Psoas muscle (tissue), 8 donors: ENCODE measurements at places on chromosomes 2 and 18. TPM values are rescaled to one million over a fixed set of nuclear protein-coding genes. Genes with fewer than 3 reads are reported as not detected.

DNA sequence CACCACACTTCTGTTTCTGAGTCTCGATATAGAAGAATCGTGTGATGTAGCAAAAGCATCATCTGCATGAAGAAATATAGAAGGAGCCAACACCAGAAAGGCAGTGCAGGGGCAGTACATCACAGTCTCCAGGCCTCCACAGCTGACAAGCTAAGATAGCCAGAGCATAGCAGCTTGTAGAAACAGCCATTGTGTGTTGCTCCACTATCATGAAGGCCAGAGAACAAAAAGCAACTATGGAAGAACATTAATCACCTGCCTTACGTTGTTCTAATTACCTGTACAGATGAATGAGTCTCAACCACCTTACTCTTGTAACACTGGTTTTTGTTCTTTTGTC, 129.0 kb downstream of the RND3 start:
- DNase-seq: no peak

DNA sequence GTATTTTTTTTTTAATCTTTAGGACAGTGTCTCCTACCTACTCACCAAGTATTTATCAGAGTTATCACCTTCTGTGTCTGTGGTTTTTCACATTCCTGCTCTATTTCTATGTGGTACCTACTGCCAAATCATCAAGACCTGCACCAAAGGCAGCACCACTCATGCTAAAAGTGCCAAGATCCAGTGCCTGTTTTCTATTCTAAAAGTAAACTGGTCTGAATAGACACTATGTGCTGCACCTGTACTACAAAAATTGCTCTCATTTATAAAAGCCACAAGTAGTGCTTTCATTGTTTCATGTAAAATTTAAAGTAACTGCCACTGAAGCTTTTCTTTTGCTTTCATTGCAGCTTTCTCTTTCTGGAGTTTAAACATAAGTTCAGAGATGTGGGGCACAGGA, 103.9 kb upstream of the GULP1 start:
- DNase-seq: no peak

GRCh38 chr18:57362714-57363113, 10.4 kb downstream of the ST8SIA3 start:
- no peak for DNase-seq

DNA sequence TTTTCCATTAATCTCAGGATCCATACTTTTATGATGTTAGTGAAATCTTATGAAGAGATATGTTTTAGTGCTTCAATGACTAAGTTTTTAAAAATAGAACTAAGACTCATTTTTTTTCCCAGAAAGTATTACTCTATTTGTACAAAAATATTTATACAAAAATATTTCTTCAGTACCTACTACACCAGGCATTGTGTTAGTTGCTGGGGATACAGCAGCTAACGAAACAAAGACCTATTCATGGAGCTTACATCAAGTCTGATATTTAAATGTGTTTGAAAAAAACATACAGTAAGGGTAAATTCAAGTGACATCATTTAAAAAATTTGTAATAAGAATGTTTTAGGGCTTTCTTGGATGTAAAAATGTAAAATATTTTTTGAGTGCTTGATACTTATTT, 11.6 kb downstream of the VAPA start:
- DNase-seq: no peak

DNA sequence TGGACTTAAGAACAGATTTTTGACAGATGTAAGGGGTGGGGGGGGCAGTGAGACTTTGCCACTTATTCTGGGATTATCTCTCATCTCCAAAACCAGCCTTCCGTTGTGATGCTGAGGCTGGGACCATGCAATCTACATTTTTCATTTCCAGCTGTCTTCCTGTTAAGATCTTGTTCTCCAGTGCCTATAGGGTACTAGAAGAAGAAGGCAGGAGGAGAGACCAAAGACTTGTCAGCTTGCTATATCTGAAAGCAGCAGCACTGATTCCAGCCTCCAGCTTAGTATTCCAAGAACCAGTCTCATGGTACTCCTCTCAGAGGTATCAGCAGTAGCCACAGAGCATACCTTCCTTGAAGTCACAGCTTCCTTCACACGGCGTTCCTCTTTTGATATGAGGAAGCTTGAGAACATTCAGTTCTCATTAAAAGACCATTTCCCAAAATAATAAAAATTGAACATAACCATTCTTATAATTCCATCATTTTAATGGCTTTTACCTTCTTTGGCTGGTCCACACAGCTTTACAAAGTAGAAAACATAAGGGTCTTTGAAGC, 49.8 kb downstream of the USP34 start:
- DNase-seq: no peak

- no peak for DNase-seq
Observed at GRCh38 chr2:78118037-78118436, 595.9 kb upstream of the LRRTM4 start.

Gene GALNT14
- 0.14 TPM for polyA plus RNA-seq
